Stimulated activated CD8-positive, alpha-beta memory T cell treated with anti-CD3 and anti-CD28 coated beads, Interleukin-7, amount 100 ng/mL, for 1 hour (primary cell): ENCODE measurements at places on chromosomes 2 and 18.

DNA sequence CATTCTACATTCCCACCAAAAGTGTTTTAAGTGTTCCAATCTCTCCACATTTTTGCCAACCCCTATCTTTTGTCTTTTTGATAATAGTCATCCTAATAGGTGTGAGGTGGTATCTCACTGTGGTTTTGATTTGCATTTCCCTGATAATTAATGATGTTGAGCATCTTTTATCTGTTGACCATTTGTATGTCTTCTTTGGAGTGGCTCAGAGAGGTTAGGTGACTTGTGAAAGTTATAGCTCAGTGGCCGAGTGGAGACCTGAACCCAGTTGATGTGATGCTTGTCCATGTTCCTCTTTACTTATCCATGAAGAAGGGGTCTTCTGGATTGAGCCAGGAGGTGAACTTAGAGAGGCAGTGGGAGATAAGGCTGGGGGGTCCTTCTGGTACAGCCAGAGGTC is 78.8 kb downstream of the DDX1 start:
- DNase-seq, result no peak

- DNase-seq, result peak; percentile 48
Measured at GRCh38 chr18:111306-112014, 46.9 kb upstream of the USP14 start.

GRCh38 chr18:57231864-57232263 is 85.0 kb downstream of the BOD1L2 start:
- no peak for DNase-seq

- no peak for DNase-seq
Measured at GRCh38 chr18:7924616-7925015, 357.5 kb downstream of the PTPRM start.

DNA sequence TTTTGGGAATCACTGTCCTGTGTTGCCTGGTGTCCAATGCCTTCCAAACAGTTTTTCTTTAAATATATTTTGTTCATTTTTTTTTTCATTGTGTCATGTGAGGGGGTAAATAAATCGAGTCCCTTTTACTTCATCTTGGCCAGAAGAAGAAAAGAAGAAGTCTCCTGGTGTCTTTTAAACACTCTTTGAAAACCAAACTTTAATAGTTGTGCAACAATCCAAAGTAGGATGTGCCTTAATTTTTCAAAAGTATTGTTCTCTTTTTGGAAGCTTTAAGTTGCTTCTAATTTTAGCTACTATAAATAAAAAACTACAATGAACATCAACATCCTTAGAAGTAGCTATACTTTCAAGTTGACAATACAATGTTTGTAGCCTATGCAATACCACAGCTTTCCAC is 154.9 kb downstream of the ATAD2B start:
- no peak for DNase-seq

DNA sequence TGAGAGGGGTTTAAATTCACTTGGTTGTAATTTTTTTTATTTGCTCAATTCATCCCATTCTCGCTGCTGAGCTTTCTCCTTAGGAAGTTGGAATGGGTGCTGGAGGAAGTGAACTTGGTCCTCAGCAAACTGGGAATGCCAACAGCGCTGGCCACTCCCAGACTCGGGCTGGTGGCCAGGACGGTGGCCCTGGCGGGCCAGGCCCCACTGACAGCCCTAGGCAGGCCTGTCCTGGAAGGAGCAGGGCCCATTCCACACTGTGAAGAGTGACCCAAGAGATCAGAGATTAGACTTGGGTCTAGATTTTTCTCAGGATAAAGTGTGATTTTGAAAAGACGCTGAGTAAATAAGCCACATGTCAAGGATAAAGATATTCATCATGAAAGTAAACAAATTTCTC is 132.7 kb downstream of the HDAC4 start:
- DNase-seq, result no peak

DNA sequence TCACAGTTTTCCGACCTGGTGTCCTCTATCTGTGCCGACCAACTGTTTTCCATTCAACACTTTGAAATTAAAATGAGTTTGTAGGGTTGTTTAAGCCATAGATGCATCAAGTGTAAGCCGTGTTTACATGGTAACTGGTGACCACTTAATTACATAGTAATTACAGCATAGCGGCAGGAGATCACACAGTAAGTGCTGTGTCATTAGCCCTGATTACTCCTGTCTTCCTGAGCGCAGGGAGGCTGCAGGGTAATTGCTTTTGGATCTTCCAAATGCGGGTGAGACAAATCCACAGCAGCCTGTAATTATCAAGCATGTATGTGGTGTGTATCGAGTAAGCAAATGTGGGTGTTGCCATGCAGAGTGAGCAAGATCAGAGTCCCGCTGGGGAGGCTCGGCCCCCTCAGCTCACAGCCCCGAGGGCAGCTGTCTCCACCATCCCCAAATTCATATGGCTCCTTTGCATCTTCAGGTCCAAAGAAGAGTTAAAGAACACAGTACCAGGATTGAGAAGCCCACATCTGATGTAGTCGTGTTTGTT is 71.5 kb upstream of the HDAC4 start:
- DNase-seq, result no peak

GRCh38 chr2:168913495-168913894 is 12.4 kb downstream of the G6PC2 start:
- DNase-seq, result no peak

- DNase-seq, result no peak
Measured at GRCh38 chr2:97831121-97831520, 117.7 kb downstream of the ZAP70 start.

- DNase-seq, result no peak
Measured at GRCh38 chr18:26255695-26256622, 29.7 kb downstream of the TAF4B start.

- no peak for DNase-seq
Measured at GRCh38 chr2:215357660-215358059, 45.8 kb downstream of the ATIC start.

DNA sequence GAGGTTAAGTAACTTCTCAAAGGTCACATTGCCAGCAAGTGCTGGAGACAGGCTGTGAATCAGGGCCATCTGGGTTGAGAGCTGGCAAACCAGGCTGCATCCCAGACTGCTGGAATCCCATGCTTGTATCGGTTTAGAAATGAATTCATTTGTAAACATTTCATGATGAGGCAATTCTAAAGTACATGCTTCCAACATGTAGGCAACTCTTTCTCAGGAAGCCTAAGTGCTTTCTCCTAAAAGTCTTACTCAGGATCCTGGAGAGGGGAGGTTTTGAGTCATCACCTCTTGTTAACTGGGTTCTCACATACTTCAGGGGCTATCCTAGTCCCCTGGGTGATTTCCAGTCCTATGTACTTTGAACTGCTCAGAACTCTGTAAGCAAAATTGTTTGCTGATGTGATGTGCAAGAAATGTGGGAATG is 416.5 kb downstream of the MEIS1 start:
- DNase-seq, result no peak

DNA sequence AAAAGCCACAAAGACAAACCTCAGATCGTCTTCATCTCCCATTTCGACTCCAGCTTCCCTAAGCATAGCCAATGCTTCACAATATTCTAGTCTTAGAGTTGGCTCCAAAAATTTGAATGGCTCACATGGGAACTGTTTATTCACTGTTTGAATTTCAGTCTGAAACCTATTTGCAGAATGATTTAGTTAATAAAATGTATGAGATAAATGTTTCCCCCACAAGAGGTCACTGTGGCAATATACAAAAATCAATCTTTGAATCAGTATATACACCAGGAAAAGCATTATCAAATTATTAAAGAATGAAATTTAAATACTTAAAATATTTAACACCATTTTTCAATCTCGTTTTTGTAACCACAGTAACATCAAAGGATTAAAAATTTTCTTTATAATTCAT is 40.0 kb upstream of the MCM6 start:
- no peak for DNase-seq

DNA sequence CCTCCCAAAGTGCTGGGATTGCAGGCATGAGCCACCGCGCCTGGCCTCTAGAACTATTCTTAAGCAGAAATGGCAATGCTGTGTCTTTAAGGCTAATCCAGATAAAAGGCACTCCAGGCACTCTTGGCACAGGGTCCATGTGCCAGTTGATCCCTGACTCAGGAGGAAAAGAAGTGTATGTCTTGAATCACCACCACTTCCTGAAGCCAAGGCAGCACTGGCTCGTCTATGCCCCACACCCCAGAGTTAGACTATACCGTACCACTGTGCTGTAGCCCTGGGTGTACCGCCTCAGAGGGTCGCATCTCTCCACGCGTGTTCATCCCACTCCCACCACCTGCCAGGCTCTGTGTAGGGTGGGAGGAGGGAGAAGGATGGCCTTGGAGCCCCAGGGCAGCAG is 9.0 kb downstream of the TNFRSF11A start:
- DNase-seq, result no peak

DNA sequence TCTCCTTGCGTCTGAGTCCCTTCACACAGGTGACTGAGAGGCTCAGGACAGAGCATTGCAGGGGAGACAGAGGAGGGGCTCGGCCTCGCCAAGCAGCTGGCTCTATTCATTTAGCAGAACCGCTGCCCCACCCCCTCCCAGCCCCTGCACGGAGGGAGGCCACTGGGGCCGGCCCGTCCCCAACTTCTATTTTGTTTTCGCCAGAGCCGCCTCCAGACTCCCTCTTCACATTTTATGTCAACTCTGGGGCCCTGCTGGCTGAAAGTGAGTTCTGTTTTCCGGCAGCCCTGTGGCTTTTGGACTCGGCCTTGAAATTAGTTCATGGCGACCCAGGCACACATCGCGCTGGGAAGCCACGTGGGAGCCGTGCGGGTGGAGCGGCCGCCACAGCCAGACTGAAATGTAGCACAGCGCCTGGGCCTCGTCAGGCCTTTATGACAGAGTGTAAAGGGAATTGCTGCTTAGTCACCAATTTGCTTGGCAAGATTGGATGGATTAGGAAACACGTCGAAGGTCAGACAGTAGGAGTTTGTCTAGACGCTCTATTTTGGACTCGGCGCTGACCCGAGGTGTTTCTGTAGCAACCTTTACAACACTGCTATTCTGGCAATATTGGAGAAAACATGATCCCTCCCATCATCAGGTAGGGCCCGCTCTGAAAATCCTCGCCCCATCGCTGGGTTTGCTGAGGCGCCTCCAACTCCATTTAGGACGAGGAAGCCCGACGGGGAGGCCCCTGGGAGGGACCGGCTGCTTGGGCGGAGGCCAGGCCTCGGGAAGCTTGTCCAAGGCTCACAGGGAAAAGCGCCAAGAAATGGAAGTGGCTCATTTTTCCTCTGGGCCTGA is 90.7 kb upstream of the CTDP1 start:
- DNase-seq, result no peak

DNA sequence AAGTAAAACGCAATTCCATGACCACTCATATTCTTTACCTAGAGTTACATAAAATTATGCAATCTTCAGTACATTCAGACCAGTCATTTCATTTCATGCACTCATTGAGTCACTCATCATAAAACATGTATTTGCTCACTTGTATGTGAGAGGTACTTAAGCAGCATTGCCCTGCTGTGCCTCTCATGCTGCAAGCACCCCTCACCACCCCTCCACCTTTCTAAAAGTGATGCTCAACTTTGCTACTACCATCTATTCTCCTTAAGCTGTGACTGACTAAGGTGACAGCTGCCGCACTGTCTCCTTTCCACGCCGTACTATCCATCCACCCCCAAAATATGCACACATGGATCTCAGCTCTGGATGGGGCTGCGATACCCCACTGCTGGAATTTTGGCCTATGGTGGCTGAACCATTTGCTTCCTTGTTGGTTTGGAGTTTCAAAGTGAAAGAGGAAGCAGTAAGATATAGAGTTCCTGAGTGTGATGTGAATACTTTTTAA is 7.2 kb downstream of the ARHGAP25 start:
- no peak for DNase-seq

- no peak for DNase-seq
Measured at GRCh38 chr2:94960751-94961150, 64.8 kb upstream of the MAL start.

DNA sequence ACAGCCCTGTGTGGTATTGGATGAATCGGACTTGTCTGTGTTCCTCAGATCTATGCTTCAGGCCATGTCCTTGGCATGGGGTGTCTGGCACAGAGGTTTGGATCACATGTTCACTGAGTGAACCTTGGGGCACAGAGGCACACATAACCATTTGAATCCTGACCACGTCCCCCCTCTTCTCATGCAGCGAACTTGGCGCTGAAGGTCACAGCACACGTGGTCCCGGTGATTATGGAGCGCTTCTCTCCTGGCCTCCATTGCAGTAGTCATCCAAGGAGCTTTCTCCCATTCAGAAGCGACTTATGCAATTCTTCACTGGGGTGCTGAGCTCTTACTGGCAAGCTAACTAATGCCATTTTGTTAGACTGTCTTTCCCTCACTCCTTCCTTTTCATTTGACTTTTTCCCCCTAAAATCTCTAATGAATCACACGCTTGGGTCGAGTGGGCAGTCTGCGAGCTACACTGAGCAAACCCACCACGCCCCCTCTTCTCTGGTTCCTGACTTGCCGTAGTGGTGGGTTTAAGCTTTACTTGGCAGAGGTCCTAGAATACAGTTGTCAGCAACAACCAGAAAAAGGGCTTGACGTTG is 59.4 kb downstream of the KCNG2 start:
- DNase-seq, result no peak

GRCh38 chr2:120885321-120885720 is 149.7 kb downstream of the GLI2 start:
- no peak for DNase-seq

DNA sequence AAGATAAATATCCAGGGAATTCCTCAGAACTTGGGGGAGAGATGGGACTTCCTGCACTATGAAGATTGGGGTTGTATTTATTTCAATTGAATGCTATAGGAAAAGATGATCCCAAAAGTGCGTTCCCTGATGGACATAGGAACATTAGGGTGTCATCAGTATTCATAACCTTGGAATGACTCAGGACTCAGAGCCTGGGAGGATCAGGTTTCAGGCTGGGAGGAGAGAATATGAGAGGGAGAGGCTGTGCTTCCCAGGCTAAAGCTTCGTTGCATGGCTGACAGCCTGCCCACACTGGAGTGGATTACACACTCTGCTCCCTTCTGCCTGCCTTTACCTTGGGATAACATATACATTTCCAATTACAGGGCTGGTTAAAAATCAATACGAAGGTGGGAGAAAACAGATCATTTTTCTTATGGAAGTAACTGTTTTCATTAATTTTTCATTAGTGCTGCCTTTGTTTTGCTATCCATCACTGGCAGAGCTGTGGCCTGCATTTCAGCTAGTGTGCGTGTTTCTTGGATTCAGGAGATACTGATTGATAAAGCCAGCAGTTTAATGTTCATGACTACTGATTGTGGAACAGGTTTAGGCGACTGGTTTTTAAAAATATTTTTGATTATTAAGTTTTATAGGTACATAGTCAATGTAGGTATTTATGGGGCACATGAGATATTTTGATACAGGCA is 118.7 kb downstream of the KCTD1 start:
- DNase-seq, result no peak

- DNase-seq, result no peak
Measured at GRCh38 chr2:209663139-209663538, 108.5 kb upstream of the UNC80 start.
